ENCODE measurements at places on chromosomes 6 and 20.
A peak's percentile ranks its signal among the peaks of the same experiment; 100 is the strongest.

DNA sequence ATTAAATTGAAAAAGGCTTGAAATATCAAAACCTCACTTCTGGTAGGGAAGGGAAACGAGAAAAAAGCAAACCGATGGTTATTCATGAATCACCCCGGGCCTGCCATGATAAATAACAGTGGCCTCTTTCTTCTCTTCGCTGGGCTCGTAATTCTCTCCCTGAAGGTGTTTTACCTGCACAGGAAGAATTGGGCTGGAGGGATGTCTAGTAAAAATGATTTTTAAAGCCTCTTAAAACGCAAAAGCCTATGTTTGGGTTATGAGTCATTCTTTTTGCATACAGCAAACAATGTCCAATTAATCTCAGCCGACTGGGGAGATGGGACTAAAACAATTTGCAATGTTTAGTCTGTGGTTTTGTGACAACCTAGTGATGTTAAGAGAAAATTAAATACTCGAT lies 16.8 kb downstream of the LINC00237 start:
- no peak for DNase-seq

GRCh38 chr20:49172413-49172812 lies 15.7 kb downstream of the STAU1 start:
- DNase-seq, result no peak

GRCh38 chr6:151900256-151900655 lies 92.8 kb downstream of the ESR1 start:
- DNase-seq, result no peak

DNA sequence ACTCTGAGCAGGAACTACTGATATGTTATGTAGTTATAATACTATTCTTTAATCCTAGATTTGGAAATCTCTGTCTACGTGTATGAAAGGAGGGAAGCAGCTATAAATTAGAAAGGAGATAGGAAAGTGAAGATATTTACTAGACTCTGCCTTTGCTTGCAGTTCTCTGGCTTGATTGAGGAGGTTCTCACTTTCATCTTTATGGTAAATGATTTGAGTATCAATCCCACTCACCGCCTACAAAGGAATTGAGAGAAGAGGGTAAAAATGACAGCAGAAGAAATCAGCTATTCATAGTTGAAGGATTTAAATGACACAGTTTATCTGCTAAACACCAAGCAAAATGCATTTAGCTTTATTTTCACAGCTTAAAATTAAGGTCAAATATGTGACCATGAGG lies 67.3 kb downstream of the FAM229B start:
- DNase-seq, result no peak

DNA sequence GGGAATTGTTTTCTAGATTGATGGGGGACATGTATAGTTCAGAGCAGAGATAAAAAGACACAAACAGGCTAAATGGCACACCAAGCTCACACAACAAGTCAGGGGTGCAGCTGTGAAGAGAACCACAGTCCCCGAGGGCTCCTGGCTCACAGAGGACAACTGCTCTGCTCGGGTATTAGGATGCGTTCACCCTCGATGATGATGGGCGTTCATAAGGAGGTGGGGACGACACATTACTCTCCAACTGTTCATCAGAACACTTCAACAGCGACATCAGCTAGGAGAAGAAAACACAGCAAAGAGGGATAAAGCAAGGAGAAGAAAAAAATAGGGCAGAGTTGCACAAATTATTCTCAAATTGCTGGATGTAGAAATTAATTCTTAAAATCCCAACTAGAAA lies 174.8 kb upstream of the RREB1 start:
- DNase-seq, result no peak

- DNase-seq, result no peak
These were observed 32.8 kb downstream of the PPP1R14C start for GRCh38 chr6:150175586-150176151.

DNA sequence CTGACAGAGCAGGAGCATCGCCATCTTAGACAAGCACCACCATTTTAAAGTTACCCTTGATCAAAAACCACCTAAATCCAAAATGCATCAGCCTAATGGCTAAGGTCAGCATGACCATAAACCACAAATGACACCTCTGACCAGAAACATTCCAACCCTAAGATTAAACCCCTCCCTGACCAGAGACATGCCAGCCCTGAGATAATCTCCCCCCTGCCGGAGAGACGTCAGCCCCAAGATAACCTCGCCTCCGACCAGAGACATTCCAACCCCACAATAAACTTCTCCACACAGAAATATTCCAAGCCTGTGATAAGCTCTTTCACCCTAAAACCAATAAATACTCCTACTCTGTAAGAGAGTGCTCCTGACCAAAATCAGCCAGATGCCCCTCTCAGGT lies 53.5 kb downstream of the PXDC1 start:
- no peak for DNase-seq

DNA sequence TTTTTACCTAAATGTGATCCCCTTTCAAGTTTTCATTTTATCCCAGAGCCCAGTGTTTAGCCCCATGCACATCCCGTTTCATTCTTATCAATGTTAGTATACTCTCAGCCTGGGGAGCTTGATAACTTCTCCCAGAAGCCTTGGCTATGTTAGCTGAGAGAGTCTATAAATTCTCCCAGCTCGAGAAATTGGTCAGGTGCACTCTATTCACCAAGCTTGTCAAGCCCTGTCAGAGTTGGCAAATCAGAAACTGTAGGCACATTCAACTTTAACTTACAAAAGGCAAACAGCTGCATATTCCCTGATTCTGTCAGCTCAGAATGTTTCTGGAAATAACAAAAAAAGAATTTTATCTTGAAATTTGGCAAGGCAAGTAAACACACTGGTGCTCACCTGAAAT lies 62.2 kb upstream of the IMPG1 start:
- no peak for DNase-seq

DNA sequence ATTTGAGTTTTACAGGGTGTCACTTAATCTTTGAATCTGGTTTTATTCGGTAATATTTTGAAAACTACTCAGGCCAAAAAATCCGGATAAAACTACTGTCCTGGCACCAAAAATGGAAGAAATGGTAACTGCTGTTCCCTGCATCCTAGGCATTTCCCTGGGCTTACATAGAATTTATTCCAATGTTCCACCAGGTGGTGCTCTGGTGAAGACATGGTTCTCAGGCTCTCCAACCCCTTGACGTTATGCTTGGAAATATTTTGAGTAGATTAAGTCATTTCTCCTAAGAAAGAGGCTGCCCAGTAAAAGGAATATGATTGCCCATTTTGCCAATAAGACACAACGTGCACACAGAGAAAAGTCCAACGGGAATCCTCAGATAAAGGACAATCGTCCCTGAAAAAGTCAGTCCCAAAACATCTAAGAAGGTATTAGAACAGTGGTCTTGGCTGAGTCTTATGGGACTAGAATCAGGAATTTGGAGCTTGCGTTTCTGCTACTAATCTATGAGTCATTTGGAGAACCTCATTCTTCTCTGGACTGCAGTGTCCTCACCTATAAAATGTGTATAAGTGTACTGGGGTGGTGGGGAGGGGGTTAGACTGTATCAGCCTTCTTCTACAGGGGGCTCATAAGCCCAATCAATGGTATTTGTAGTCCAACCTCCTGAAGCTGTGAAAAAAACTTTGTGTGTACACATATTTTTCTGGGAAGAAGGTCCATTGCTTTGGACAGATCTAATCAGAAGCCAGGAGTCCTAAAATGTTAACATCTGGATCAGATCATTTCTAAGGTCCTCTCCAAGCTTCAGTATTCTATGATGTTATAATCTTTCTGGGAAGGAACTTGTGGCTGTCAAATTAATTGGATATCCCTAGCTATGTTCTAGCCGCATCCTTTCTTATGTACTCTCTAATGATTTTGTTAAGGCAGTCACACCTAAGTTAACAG lies 131.0 kb upstream of the BMP2 start:
- no peak for DNase-seq

GRCh38 chr6:25883991-25884390 lies 9.9 kb upstream of the SLC17A3 start:
- no peak for DNase-seq

- DNase-seq, result no peak
These were observed 77.7 kb downstream of the RIPOR3 start for GRCh38 chr20:50613438-50614169.

- no peak for DNase-seq
These were observed 439.1 kb upstream of the OPRM1 start for GRCh38 chr6:153599901-153600300.

DNA sequence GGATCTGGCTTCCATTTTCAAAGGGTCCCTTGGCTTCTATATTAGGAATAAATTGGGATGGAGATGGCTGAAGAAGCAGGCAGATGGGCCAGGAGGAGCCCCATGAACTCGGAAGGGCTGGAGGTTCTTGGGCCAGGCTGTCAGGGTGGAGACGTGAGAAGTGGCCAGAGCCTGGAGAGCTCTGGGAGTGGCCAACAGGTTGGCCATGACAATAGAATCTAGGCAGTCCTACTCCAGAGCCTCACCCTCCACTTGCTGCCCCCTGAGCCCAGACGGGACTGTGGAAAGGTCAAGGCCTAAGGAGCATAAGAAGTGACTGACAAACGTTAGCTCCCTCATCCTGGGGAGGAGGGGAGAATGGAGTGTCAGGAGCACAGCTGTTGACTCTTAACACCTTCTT lies 62.1 kb downstream of the STK35 start:
- no peak for DNase-seq

DNA sequence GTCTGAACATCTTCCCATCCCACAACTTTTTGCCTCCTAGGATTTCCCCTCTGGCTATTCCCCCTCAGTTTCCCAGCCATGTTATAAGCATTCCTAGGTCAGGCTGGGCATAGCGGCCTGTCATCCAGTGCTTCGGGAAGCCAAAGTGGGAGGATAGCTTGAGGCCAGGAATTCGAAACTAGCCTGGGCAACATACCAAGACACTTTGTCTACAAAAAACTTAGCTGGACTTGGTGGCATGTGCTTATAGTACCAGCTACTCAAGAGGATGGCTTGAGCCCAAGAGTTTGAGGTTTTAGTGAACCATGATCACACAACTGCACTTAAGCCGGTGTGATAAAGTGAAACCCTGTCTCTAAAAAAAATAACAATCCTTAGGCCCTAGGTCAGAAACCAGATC lies 447.4 kb downstream of the KIF16B start:
- DNase-seq, result no peak

DNA sequence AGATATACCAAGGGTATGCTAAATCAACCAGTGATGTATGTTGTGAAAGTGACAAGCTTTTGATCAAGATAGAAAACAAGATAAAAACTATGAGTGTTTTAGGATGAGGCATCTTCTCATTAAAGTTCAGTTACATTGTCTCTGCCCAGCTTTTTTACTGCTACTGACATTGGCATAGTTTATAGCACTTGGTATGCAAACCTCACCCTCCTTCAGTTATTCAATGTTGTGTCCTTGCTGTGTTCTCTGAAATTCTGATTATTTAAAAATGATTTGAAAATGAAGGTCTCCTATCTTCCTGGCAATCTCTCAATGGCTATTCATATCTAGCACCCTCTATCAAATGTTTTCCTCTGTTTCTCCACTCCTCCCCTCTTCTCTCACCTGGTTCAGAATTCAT lies 6.7 kb upstream of the MYLIP start:
- DNase-seq, result no peak

DNA sequence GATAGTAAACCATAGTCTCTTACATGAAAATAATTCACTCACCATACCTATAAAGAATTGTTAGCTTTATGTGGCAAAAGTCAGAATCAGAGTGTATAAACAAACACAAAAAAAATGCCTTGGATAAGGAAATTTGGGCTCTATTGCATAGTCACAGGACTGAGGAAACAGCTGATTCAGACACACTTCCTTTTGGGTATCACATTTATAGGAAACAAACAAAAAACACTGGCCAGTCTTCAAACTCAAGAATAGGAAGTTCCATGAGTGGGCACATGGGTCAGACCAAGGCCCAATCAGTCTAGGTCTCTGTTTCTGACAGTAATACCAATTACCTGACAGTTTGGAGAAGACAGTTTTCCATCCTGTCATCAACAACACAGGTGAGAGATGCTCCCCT lies 8.0 kb downstream of the SLC18B1 start:
- DNase-seq, result no peak

GRCh38 chr6:104789770-104790190 lies 69.9 kb downstream of the HACE1 start:
- DNase-seq, result no peak

DNA sequence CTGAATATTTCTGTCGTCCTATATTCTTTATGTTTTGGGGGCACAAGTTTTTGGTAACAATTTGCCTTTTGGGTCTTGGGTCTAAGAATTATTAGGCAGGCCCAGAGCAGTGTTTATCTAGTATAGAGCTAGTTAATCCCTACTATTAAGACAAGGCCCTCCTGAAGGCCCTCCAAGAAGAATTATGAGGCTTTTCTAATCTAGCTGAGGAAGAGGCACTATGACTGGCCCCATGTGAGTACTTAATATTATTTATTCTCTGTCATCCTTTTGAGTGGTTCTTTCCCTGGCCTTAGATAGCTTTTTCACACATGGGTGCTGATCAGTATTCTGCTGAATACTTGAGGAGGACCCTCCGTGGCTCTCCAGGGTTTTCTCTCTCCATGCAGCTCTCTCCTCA lies 25.1 kb downstream of the CHMP4B start:
- no peak for DNase-seq

- no peak for DNase-seq
These were observed 486.1 kb upstream of the BTBD3 start for GRCh38 chr20:11431621-11432020.

DNA sequence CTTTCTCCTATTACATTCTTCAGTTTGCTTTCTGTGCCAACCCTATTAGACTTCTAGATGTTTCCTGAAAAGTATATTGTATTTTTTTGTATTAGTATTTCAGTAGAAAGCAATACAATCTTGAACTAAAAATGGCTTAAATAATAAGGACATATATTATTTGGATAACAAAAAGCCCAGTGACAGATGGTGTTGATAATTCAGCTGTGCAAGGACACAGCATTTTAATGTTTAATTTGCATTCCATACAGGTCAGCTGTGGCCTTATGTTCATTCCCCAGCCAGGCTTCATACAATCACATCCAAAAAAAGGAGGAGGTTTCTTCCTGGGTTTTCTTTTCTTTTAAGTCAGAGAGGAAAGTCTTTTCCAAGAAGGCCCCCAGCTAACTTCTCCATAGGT lies 236.9 kb downstream of the CD109 start:
- DNase-seq, result no peak

- DNase-seq, result peak; percentile 32
These were observed 181.2 kb upstream of the SHLD1 start for GRCh38 chr20:5569021-5569420.

GRCh38 chr6:159056432-159056831 lies 11.6 kb upstream of the TAGAP start:
- DNase-seq, result no peak

- no peak for DNase-seq
These were observed 171.7 kb upstream of the MAN1A1 start for GRCh38 chr6:119521251-119521650.

- DNase-seq, result no peak
These were observed 108.8 kb downstream of the TIAM2 start for GRCh38 chr6:155103816-155104366.

GRCh38 chr20:62361799-62362589 lies 5.1 kb downstream of the LAMA5 start:
- DNase-seq, result no peak

- no peak for DNase-seq
These were observed 871.6 kb upstream of the GJE1 start for GRCh38 chr6:141261016-141261671.

- DNase-seq, result no peak
These were observed 56.0 kb downstream of the ISM1 start for GRCh38 chr20:13276945-13277541.
